ENCODE measurements at places on chromosomes 3 and 15. TPM values are rescaled to one million over a fixed set of nuclear protein-coding genes. Genes with fewer than 3 reads are reported as not detected.

Gene CAMK2N2
- total RNA-seq: 3.4 TPM

Gene UTS2B
- 1.6 TPM for total RNA-seq

Gene PTX3
- 10.9 TPM for total RNA-seq

Gene SPATA12
- total RNA-seq: not detected

Gene ITIH1
- 0.94 TPM for total RNA-seq

Gene RAD51
- 0.47 TPM for total RNA-seq

Gene PLA1A
- not detected for total RNA-seq

Gene GATA2
- 0.31 TPM for total RNA-seq

Gene LRRC34
- total RNA-seq: 8.1 TPM

Gene C3orf22
- not detected for total RNA-seq

Gene TBCCD1
- 37.1 TPM for total RNA-seq

GRCh38 chr3:109643590-109643989 lies 306.2 kb upstream of the DPPA4 start:
- DNase-seq: no peak

- no peak for DNase-seq
Measured at GRCh38 chr15:52251144-52251860, 44.3 kb downstream of the MYO5C start.

DNA sequence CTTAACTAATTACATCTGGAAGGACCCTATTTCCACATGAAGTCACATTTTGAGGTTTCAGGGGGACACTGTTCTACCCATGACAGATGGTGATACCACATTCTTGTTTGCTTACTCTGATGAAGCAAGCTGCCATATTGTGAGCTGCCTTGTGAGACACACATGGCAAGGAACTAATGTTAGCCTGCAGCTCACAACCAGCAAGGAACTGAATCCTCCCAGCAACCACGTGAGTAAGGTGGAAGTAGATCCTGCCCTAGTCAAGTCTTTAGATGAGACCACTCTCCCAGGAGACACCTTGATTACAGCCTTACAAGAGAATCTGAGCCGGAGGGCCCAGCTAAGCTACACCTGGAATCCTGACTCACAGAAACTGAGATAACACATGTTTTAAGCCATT lies 160.1 kb downstream of the PDE8A start:
- no peak for DNase-seq

GRCh38 chr3:129520960-129521359 lies 7.5 kb upstream of the RHO start:
- no peak for DNase-seq

- no peak for DNase-seq
Measured at GRCh38 chr3:30501526-30501925, 104.9 kb upstream of the TGFBR2 start.

DNA sequence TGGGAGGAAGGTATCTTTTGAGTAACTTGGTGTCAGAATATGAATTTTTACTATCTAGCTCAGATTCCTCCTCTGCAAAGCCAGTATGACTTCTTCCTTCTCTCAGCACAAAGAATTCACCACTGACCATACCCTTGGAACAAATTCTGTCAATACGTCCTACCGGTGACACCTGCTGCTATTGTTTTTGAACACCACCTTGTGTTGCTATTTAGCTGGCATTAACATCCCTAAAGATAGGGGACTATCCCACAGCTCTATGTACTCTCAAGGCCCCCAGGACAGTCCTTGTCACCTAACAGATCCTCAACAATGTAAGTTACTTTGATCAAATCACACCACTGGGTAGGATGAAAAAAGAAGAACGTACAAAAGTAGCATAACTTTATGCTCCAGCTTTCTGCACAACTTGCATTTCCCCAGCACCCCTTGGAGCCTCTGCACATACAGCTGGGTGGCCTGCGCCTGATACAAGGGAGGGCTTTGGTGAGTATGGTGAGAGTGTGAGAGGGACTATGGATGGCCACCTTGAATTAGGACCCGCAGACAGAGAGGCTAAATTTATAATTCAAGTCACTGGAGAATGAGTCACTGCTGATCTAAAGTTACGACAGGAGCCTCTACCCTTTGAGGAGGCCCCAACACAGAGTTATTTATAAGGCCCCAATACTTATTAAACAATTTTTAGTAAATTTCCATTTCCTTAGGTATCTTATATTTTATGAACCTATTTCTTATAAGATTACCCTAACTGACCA lies 2.3 kb upstream of the COLQ start:
- no peak for DNase-seq

DNA sequence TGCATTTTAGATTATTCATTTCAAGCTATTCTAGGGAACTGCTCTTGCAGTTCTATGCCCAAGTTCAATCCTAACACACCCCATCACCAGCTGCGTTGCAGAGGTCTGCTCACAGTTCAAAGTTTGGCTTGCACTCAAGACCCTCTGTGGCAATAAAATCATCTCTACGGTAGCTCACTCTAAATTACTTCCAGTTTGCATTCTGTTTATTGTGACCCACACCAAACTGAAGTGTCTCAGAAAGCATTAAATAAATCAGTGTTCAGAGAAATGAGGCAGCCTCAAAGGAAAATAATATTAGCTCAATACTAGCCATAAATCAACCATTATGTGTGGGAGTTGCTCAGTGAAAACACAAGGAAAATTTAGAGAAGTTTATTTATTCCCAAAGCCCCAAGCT lies 250.3 kb downstream of the MAGI1 start:
- no peak for DNase-seq

DNA sequence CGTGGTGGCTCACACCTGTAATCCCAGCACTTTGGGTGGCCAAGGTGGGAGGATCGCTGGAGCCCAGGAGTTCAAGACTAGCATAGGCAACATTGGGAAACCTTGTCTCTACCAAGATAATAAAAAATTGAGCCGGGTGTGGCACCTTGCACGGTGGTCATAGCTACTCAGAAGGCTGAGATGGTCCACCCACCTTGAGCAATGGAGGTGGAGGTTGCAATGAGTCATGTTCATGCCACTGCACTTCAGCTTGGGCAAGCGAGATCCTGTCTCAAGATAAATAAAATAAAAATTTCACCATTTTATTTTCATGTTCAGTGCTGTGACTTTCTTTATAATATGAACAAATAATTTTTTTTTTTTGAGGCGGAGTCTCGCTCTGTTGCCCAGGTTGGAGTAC lies 12.5 kb downstream of the MAPK6 start:
- no peak for DNase-seq

DNA sequence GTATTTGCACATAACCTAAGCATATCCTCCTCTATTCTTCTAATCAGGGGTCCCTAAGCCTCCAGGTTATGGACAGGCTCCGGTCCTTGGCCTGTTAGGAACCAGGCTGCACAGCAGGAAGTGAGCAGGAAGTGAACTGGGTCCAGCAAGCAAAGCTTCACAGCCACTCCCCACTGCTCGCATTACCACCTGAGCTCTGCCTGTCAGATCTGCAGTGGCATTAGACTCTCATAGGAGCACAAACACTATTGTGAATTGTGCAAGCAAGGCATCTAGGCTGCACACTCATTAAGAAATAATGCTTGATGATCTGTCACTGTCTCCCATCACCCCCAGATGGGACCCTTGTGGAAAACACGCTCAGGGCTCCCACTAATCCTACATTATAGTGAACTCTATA lies 9.8 kb downstream of the MSL2 start:
- DNase-seq: no peak

DNA sequence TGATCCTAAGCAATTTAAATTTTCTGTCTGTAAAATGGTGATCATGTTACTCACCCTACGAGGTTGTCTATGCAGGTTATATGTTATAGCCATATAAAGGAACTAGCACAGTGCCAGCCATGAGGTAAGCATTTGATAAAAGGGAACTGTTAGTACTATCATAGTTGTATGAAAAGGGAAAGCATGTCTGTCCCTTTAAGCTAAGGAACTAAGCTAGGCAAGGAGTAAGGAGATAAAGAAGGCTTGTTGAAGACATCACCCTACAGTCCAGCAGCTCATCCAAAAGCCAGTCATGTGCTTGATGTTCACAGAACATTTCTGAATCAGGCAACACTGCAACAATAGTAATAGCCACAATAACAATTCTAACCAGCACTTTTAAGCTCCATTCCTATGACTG lies 243.9 kb downstream of the ZBTB20 start:
- DNase-seq: no peak

GRCh38 chr3:34178415-34178814 lies 380.0 kb downstream of the PDCD6IP start:
- DNase-seq: no peak

GRCh38 chr3:161035711-161036110 lies 69.4 kb downstream of the B3GALNT1 start:
- DNase-seq: no peak

DNA sequence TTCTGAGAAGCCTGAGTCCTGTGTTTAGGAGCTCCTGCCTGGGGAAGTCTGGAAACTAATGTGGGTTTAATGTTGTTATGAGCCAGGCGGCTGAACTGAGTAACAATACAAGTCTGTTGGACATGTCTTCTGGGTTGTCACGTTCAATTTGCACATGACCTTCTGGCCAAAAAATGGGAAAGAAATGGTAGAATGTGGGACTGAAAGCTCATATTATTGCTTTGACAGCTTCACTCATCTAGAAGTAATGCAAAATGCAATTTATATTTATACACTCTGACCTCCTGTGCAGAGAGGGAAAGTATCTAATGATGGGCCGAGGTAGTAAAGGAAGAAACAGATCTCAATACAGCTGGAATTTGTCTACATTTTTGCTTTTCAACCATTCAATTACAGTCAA lies 75.8 kb downstream of the NR2F2 start:
- DNase-seq: no peak

- DNase-seq: no peak
Measured at GRCh38 chr3:115494826-115495225, 128.5 kb upstream of the GAP43 start.

DNA sequence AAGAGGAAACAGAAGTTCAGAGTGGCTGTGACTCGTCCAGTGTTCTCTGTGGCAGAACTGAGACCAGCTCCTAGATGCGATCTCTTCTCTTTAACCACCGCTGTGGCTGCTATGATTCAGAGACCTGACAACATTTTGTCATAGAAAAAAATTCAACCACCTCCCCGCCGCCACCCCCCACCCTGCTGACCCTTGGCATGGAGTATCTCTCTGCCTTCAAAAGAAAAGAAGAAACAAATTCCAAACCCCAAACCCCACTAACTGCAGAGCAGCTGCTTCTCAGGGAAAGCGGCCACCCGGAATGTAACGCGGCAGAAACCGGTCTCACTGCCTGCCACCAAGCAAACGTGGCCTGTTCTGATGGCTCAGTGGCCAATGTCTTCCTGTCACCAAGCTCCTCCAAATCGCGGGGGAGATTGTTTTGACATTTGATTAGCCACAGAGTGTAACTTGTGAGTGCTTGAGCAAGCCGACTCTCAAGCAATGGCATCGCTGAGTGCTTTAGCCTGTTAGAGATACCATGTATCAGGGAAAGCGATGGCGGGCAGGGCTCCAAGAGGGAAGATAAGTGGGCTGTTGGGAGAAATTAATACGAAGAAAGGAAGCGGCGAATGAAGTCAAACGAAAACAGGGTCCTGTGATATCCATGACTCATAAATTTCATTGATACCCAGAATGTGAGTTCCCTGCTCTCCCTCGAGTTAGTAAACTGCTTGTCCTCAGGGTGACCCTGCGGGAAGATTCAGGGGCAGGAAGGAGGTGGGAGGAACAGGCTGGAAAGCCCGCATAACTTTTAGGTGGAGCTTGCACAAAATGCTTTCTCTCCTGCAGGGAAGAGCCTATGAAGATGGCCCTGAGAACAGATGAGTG lies 44.8 kb upstream of the TLE3 start:
- DNase-seq: no peak

- DNase-seq: no peak
Measured at GRCh38 chr3:148997623-148998022, 6.3 kb downstream of the GYG1 start.

- no peak for DNase-seq
Measured at GRCh38 chr3:54985856-54986255, 58.0 kb upstream of the LRTM1 start.

- no peak for DNase-seq
Measured at GRCh38 chr3:187484547-187485295, 116.5 kb downstream of the RTP4 start.

GRCh38 chr15:40906991-40907802 lies 12.9 kb downstream of the VPS18 start:
- DNase-seq: no peak

DNA sequence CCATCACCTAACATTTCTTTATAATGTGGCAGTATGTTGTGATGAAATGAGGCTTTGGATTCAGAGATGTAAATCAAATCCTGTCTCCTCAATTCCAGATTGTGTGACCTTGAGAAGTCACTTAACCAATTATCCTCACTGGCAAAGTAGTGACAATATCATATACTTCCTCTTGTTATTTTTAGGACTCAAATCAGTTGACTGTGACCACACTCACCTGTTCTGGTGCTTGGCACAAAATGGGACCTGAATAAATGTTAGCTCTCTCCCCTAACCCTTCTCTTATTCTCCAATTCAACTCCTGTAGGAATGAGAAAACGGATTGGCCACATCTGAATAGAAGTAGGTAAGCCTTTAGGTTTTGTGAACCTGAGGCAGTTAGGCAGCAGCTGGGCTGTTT lies 42.1 kb downstream of the IQCH start:
- DNase-seq: no peak

DNA sequence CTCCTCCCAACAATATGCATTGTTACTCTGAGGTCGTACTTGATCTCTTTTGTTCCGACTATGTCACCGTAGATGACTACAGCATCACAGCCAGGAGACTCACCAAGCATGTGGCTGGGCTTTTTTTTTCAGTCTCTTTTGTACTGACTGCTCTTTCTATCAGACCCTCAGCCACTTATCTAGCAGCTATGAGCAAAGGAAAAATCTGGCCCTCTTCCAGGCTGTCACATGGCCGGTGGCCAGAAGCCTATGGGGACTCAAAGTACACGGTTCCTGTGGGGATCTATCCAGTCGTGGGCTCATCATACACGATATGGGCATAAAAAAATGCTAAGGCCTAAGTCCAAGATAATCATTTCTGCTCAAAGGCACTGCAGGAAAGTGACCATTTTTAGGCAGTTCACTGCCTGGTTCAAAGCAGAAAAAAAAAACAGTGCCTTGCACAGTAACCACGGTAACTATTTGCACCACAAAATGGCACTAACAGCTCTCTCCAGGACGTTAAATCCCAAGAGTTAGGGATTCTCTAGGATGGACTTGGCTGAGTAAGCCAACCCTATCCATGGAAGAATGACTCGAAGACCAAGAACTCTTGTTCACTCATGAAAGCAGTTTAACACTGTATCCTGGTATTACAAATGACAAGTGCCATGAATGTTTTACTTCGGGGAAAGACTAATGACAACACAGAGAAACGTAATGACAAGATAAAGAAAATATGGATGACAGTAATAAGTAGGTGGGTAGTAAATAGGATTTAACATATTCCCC lies 50.3 kb downstream of the SHQ1 start:
- no peak for DNase-seq

DNA sequence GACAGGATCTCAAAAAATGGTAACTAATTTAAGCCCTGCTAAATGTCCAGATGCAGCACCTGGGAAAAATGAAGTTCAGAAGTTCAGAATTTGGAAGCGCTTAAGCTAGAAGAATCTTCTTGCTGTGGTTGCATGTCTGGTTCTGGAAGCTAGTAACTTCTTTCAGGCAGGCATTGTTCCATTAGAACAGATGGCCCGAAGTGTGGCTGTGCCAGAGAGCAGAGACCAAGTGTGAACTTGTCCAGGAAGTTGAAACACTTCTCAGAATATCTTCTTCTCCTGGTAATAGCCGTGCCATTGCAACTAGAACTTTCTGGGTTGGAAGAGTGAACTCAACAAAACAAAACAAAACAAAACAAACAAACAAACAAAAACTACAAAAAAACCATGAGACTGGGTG lies 80.0 kb downstream of the MITF start:
- DNase-seq: no peak

Data from occipital lobe (tissue), 3 donors.